ENCODE measurements at places on chromosomes 7 and 10. TPM values are rescaled to one million over a fixed set of nuclear protein-coding genes. Genes with fewer than 3 reads are reported as not detected.

The KLF14 gene
- polyA plus RNA-seq = 0.27 TPM

The EIF3A gene
- polyA plus RNA-seq = 39.9 TPM

The ZNF488 gene
- 0.07 TPM for polyA plus RNA-seq

The GHRHR gene
- polyA plus RNA-seq = not detected

The TCAF2 gene
- polyA plus RNA-seq = 1.9 TPM
